ENCODE measurements at places on chromosomes 3 and 15.

DNA sequence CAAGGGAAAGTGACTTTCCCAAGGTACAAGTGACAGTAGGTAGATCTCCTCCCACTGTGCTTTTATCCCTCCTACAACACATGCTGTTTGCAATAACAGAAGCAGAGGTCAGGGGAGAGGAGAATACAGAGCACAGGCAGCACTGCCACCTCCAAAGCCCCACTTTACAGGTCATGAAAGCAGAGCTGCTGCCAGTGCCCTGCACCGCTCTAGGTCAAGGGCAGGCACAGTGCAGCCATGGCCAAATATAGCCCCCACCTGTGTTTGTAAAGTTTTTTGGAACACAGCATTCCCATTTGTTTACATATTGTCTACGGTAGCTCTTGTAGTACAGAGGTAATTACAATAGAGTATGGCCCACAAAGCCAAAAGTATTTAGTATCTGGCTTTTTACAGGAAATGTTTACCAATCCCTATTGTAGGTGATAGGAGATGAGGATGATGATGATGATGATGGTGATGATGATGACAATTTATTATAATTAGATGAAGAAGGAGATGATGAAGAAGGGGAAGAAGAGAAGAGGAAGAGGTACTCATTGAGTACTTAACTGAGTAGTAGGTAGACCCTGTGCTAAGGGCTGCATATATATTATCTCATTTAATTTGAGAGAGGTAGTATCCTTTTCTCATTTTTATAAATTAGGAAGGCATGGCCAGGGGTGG lies 20.4 kb downstream of the HDC start:
- DNase-seq = no peak

DNA sequence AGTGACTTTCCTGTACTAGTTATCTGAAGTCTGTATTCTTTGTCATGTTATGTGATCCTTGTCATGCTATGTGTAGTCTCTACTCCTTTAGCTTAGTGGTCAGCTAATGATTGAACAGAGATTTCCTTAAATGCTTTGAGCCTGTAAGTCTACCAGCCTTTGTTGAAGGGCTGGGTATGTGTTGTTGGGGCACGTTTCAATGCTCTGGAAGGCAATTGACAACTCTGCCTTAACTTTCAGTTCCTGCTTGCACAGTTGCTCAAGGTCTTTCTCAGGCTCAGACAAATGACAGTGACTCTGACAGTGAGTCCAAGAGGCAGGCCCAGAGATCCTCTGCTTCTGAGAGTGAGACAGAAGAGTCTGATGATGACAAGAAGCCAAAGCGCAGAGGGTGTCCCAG lies 89.3 kb downstream of the CHD2 start:
- DNase-seq = no peak

- no peak for DNase-seq
These were observed 105.0 kb downstream of the SSR3 start for GRCh38 chr3:156449710-156450574.

- DNase-seq = no peak
These were observed 114.4 kb upstream of the TSPAN3 start for GRCh38 chr15:77185242-77185785.

DNA sequence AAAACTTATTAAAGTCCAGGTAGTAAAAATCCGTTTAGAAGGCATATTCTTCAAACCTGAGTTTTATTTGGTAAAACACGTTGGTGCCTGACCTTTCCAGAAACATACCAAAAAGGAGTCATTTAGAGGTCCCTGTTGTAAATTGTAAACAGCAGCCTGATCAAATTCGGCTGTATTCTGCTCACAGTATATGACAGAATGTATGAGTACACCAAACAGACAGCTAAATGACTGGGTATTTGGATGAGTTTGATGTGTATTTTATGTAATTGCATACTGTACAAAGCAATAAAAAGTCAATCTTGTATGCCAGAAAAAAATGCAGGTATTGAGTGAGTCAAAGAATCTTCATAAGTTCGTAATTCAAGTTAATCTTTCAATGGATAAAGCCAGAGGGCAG lies 330.4 kb downstream of the RBMS3 start:
- DNase-seq = no peak

- no peak for DNase-seq
These were observed 225.1 kb upstream of the LMCD1 start for GRCh38 chr3:8276506-8276905.

- no peak for DNase-seq
These were observed 94.2 kb downstream of the MINAR1 start for GRCh38 chr15:79526376-79526775.

DNA sequence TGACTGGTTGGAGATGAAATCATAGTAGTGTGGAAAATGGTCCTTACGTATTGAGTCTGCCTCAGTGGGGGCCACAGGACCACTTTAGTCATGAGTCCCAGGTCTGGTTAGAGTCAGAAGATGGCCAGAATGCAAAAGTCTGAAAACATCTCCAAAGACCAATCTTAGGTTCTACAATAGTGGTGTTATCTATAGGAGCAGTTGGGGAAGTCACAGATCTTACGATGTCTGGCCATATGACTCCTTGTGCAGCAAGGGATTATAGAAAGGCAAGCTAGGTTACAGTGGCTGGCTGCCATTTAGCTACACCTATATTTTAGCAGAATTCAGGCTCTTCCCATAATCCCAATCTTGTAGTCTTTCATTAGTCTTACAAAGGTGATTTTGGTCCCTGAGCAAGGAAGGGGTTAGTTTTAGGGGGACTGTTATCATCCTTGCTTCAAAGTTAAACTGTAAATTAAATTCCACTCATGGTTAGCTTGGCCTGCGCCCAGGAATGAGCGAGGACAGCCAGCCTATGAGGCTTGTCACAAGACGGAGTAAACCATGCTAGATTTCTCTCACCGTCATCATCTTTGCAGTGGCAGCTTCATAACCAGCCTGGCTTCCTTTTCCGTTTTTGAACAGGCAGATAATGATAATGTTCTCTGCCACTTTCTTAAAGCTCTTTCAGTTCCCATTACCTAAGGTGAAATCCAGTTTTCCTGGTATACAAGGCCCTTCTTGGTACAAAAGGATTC lies 134.1 kb downstream of the VPS8 start:
- DNase-seq = no peak

- DNase-seq = no peak
These were observed 417.6 kb upstream of the WNT5A start for GRCh38 chr3:55904716-55905115.

GRCh38 chr15:91867581-91868026 lies 14.1 kb downstream of the SLCO3A1 start:
- DNase-seq = no peak

GRCh38 chr3:50815844-50816243 lies 141.1 kb downstream of the DOCK3 start:
- no peak for DNase-seq

DNA sequence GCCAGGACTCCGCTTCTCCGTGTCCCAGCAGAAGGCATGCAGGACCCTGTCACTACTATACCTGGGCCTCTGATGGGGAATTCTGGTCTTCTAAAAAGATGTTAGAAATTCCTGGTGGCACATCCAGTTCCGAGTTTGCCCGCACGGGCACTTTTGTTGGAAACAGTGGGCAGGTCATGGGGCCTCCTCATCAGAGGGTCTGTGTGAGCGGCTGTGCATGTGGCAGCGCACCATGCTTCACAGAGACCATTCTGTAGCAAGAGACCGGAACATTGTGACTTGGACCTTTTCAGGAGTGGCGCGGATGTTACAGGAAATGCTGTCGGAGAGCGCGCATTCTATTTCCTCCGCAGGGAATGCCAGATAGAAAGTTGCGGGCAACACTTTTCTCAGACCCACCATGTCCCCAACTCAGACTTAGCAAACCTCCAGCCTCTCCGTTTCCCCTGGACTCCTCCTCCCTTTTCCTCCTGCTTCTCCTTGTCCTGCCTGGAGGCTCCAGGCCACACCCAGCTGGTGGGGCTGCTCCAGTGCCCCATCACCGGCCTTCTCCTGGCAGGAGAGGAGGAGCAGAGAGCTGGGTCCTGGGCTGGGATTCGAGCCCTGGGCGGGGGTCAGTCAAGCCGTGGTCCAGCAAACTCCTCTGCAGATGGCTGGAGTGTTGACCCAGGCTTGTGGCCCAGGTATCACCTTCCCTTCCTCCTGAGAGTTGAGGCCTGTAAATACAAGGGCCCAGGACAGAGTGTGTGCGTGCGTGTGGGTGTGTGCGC lies 46.6 kb downstream of the KLF13 start:
- DNase-seq = no peak

GRCh38 chr3:27758083-27758482 lies 36.0 kb upstream of the EOMES start:
- DNase-seq = peak; percentile 10

GRCh38 chr3:72894976-72895552 lies 7.2 kb downstream of the GXYLT2 start:
- no peak for DNase-seq

DNA sequence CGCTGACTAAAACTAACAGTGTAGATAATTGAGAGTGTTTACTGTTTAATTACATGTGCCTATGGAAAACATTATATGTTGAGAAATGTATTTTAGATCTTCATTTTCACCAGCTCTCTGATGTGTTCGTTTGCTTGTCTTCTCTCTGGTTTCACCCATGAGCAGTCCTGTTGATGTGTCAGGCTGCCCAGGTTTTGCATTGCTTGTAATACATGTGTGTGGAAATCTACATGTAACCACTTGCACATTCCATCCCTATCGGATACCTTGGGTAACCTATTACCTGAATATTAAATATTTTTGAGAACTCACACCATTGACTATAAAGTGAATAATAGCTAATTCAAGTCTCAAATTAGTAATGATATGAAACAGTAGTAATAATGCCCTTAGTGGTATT lies 13.1 kb downstream of the PPP4R2 start:
- no peak for DNase-seq

- DNase-seq = no peak
These were observed 26.5 kb upstream of the POLR2M start for GRCh38 chr15:57680021-57680420.

DNA sequence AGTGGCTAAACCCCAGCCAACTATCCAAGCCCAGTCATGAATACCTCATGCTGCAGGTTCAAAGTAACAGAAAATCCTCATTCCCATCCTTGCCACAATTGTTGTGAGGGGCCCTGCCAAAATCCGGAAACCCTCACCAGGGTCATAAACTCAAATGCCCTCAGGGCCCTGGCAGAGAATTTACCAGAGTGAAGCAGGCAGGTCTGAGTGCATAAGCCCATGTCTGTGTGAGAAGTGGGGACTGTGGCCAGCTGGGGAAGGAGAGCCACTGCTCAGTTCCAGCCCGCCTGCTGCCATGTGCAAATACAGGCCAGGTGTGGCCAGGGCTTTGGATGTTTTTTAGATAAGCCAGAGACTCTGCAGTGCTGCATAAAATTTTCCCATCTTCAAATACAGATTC lies 7.0 kb downstream of the CEP152 start:
- no peak for DNase-seq

GRCh38 chr3:18098960-18099587 lies 326.1 kb downstream of the SATB1 start:
- peak; percentile 19 for DNase-seq

- no peak for DNase-seq
These were observed 11.5 kb downstream of the CSK start for GRCh38 chr15:74793135-74794028.

- DNase-seq = no peak
These were observed 62.9 kb upstream of the ACAN start for GRCh38 chr15:88740356-88740755.

- no peak for DNase-seq
These were observed 131.5 kb downstream of the MEX3B start for GRCh38 chr15:81914333-81914732.
